Activated T-helper 1 cell treated with Interleukin-2 at 50 U/mL for 16 hours (primary cell): ENCODE measurements at places on chromosomes 6 and 20.
A peak's percentile ranks its signal among the peaks of the same experiment; 100 is the strongest.

DNA sequence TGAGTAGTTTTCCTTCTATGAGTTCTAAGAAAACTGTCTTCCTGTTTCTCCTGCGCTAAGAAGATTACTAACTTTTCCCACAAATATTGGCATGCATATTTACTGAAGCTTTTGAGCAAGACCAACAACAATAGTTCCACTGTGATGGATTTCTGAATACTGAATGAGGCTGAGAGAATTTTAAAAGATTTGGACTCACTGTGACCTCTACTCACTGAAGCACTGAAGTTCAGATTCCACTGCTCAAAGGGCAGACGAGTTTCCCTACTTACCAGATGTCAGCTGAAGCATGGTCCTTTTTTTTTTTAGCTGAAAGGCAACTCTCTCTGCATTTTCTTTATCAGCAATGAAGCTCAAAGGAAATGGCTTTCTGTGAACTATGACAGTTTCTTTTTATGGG, 718.5 kb downstream of the RFPL4B start:
- DNase-seq = no peak

GRCh38 chr6:30656513-30656912, 9.6 kb downstream of the C6orf136 start:
- no peak for DNase-seq

- DNase-seq = no peak
Observed at GRCh38 chr20:50918403-50918802, 12.8 kb downstream of the ADNP start.

- DNase-seq = no peak
Observed at GRCh38 chr6:12472601-12473038, 182.5 kb downstream of the EDN1 start.

- DNase-seq = no peak
Observed at GRCh38 chr6:145329257-145329656, 406.1 kb downstream of the EPM2A start.

DNA sequence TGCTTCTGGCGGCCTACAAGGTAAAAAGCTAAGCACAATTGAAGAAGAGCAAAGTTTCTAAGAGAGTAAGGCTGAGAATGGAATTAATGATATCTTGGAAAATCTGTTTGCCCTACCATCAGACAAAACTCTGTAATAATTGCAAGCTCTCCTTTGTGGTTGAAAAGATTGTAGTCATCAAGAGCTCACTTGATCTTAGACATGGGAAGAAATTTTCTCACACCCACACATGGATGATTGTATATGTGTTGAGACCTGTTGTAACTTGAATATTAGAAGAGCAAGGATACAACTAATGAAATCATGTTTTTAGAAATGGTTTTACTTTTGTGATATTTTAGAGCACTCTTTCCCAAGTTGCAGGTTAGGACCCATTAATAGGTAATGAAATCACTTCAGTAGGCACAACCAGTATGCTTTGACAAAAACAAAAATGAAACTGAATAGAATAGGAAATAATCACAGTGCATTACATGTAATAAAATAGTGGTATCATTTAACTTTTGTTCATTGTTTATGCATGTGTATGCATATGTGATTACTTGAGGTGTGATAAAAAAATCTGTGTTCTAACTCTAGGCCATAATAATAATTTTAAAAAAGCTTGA, 14.0 kb downstream of the DCBLD1 start:
- no peak for DNase-seq

DNA sequence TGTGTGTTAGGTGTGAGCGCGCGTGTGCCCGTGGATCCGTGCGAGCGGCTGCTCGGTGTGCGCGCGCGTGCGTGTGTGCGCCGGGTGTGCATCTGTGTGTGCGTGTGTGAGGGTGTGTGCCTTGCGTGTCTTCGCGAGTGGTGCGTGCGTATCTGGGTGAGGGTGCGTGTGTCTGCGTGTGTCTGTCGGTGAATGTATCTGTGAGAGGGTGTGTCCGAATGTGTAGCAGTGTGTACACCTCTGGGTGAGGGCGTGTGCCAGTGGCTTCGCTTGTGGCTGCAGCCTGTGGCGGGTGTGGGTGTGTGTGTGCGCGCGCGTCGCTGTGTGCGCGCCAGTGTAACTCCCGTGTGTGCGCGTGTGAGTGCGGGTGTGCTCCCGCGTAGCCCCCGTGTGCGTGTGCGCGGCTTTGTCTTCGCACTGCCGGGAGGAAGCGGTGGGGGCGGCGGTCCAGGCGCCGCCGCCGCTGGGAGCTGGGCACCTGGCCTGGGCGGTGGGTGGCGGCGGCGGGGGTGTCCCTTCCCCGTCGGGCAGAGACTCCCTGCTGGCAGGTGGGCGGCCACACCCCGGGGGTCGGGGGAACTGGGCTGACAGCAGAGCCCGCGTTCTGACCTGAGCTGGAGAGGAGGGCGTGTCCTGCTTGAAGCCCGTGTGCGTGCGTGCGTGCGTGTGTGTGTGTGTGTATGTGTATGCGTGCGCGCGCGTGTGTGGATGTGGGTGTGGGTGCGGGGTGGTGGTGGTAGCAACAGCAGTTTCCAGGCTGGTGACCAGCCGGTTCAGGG, 61.3 kb upstream of the EPB41L1 start:
- DNase-seq = peak; percentile 4

DNA sequence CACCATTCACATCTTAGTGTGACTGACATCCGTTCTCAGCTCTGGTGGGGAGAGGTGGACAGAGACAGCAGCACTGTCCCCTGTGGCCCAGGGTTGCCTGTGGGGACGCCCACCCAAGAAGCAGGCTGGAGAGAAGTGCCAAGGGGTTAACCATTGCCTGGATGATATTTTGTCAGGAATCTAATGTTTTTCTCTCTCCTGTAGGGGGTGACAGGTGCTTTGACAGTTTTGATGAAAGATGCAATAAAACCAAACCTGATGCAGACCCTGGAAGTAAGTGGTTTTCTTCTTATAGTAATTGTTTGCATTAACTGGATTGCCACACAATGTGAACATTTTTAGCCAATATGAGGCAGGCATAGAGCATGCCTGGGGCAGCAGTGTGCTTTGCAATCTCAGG, 99.3 kb downstream of the MTHFD1L start:
- DNase-seq = no peak
